ENCODE measurements at places on chromosomes 5 and 9.

GRCh38 chr9:119284587-119285337, 84.5 kb downstream of the BRINP1 start:
- DNase-seq: no peak

GRCh38 chr5:137735555-137736284, at the start of gene KLHL3:
Gene KLHL3 (minus strand): TSS chr5:137736089. CDS start chr5:137735646, 443 bp downstream.
- peak; percentile 63 for DNase-seq

- no peak for DNase-seq
Measured at GRCh38 chr5:67268231-67269021, 71.8 kb upstream of the CD180 start.

- DNase-seq: no peak
Measured at GRCh38 chr5:39314591-39314990, 49.7 kb downstream of the C9 start.

DNA sequence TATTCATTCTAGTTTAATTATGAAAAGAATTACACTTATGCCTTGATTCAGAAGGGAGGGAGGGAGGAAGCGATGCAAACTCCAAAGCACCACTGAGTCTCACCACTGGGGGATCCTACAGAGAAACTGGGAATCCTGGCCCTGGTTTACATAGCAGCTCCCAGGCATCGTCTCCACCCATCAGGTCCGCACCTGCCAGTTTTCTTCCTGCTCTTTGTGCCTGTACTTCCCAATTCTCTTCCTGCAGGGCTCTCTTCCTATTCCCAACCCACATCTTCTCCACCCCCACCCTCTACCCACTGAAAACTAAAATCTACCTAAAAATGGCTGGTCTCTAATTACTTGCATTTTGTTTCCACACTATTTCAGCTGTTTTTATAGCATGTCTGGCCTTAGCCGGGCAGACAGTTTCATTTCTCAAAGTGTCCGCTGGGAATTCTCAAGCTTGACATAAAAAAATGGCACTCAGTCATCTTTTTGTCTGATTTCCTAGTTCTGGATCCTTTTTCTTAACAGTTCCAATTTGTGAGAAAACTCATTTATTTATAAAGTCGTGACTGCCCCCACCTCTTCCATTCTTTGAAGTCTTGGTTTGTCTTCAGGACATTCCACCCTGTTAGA, 1.6 kb upstream of the TNIP1 start:
- DNase-seq: peak; percentile 50

DNA sequence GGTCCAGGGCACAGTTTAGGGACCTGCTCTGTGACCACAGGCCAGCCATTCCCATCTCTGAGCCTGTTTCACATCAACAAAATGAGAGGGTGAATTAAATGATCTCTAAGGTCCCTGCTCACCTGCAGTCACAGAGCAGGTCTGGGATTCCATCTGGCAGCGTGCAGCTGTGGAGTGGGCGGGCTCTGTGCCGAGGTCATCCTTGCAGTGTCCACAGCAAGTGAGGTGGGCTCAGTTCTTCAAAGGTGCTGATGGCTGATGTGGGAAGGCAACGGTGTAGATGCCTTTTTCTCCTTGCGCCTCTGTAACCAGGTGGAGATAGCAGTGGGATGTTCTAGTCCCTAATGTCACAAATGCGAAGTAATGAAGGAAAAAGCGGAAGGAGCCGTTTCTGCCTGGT, 11.9 kb downstream of the OR2V1 start:
- no peak for DNase-seq

DNA sequence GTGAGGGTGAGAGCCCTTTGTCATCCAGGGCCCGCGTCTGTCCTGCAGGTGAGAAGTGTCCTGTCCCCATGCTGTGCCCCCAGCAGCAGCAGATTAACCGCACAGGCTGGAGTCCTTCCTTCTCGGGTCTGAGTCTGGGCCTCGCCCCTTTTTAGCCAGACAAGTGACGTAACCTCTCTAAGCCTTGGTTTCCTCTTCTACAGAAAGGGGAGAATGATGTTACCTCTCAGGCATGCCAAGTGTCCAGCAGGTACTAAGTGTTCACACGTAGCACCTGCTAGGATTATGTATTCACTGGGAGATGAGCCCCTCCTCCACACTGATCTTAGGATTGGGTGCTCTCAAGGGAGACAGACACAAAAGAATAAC, 6.9 kb downstream of the NEURL1B start:
- DNase-seq: peak; percentile 29

GRCh38 chr5:66171349-66172344, 27.5 kb downstream of the SREK1 start:
- DNase-seq: peak; percentile 84

DNA sequence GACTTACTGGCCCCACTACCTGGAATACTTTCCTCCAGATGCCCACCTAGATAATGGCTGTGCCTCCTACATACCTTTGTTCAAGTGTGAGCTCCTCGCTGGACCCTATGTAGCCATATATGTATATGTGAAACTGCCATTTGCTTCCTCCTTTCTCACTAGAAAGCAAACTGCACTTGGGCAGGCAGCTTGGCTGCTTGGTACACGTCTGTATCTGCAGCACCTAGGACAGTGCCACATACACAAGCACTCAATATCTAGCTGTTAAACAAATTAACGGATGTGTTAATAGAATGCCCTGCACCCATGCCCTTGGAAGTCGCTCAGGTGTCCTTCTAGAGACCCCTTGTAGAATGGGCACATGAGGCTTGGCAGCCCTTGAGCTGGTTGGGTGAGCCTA, 301.5 kb downstream of the SEMA5A start:
- DNase-seq: no peak

DNA sequence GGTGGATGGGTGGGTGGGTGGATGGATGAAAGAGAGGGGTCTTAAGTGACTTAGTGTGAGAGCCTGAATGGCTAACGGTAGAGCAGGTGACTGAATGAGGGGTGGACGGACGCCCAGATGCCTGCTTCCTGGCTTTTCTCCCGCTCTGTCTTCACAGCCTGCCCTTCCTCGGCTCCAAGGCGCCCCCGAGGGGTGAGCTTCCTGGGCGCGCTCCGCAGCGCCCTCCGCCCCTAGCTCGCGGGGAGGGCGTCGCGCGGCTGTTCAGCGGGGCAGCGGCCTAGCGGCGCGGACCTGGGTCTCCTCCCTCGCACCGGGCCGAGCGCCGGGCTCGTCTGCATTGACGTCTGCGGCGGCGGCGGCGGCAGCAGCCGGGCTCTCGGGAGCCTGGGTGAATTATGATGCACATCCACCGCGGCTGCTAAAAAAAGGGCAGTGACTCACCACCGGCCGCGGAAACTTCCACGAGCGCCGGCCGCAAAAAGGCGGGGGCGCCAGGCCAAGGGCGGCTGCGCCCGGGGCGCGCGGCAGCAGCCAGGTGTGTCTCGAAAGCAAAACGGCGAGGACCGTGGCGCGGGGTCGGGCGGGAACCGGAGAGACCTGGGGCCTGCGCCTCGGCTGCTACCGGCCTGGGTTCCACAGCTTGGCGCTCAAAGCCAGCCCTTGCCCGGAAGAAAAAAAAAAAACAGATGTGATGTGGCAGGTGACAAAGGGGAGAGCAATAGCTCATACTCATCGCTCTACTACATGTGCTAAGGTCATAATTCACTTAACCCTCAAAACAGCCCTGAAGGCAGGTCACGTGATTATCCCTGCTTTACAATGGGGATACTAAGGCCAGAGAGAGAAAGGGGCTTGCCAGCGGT, 143.0 kb upstream of the ADRA1B start:
- peak; percentile 84 for DNase-seq

- no peak for DNase-seq
Measured at GRCh38 chr5:42924226-42924625, 112.5 kb upstream of the SELENOP start.

Measured in hematopoietic multipotent progenitor cell treated with erythropoietin and hydrocortisone succinate and interleukin-3 and kit ligand, for 4 days (in vitro differentiated cells).